Thoracic aorta (tissue), 2 donors: ENCODE measurements at places on chromosomes 11 and 22. TPM values are rescaled to one million over a fixed set of nuclear protein-coding genes. Genes with fewer than 3 reads are reported as not detected.

DNA sequence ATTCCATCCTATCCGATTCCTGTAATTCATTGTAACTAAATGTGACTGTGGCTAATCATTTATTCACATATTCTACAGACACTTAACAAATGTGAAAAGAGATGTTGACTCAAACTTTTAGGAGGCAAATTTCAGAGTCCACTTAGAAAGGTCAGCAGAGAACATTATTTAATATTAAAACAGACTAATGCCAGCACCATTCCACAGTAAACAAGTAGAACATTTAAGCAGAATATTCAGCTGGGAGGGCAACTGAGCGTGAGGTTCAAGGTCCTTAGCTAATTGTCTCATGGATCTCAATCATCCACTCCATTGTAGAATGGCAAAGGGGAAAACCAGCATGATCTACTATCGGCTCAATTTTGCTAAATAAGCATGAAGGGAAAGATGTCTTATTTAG, 5.1 kb upstream of the SLC5A12 start:
- no peak for DNase-seq

- DNase-seq: no peak
Measured at GRCh38 chr22:43476341-43476740, 64.5 kb downstream of the MPPED1 start.

- DNase-seq: peak; percentile 1
Measured at GRCh38 chr11:1197886-1198560, 24.8 kb upstream of the MUC5B start.

DNA sequence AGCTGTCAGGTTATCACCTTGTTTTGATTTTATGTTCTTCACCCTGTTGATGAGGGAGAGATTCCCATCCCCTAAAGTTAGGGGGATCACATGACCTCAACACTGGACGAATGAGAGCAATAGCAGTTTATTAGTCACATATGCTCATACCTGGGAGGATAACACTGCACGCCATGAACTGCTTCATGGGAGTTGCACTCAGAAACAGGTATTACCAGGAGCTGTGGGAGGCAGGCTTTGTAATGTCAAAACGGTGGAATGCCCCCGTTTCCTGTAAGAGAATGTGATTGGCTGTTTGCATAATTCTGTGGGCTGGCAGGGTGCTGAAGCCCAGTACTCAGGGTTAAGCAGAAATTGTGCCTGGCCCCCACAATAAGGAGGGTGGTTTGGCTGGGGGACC, 3.2 kb upstream of the THY1 start:
- no peak for DNase-seq

DNA sequence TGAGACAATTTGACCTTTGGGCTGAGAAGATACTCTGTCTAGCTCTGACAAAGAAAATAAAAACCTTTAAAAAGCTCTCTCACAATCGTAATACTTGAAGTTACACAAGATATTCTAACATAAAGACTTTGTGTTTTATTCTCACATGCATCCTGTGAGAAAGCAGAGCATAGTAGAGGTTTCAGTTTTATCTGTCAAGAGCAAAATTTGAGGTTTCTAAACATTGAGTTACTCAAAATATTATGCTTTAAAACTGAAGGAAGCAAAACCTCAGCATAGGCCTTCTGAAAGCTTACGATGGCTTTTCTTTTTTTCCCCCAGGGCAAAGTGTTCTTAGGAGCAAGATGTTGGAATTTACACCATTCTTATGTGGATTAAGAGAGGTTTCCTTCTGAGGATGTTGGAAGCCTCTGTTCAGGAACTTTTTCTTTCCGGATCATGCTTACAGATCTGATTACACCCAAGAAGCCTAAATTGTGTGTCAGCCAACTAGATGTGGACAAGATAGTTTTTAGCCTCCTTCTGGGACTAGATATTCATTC, 15.0 kb upstream of the OR51M1 start:
- no peak for DNase-seq

GRCh38 chr11:12680246-12680939, 6.2 kb downstream of the TEAD1 start:
- peak; percentile 18 for DNase-seq

- DNase-seq: no peak
Measured at GRCh38 chr11:127109796-127110480, 109.4 kb upstream of the KIRREL3 start.

DNA sequence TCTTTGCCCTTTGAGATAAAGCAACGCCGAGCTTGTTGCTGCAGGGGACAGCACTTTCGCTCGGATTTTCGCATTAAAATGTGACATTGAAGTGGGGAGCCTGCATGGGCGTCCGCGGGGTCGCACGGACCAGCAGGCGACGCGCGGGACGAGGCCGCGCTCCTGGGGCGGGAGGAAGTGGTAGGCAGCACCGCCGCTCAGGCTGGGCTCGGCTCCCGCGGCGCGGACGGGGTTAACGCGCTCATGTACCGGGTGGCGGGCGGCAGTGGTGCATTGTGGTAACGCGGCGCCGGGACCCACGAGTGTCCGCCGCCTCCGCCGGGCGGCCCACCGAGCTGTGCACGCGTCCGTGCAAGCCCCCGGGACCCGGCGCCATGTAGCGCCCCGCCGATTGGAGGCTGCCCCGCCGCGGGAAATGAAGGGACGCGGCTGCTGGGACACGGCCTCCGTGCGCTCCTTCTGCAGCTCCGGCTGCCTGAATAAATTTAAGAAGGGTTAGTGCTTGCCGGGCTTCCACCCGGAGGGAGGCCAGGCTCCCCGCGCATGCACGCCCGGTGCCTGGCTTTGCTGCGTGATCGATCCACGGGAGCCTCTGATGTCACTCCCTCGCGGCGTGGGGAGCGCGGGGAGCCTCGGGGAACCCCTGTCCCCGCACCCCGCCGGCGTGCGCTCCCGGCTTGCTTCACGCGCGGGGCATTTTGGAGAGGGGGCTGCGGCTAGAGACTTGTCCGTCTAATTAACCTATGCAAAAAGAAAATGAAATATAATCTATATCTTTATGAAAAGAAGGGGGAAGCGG, 127.7 kb downstream of the OSBP2 start:
- DNase-seq: no peak

DNA sequence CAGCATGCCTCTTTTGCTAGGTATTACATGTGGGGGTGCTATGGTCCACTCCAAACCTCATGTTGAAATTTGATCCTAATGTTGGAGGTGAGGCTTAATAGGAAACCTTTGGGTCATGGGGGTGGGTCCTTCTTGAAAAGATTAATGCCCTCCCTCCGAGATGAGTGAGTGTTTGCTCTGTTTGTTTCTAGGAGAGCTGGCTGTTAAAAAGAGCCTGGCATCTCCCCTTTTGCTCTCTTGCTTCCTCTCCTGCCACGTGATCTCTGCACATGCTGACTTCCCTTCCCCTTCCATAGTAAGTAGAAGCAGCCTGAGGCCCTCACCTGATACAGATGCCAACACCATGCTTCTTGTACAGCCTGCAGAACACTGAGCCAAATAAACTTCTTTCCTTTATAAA, 104.5 kb downstream of the FAT3 start:
- no peak for DNase-seq

Gene SCN2B
- 0.07 TPM for total RNA-seq

Gene SLC7A4
- total RNA-seq: not detected

Gene KREMEN1
- total RNA-seq: 13.9 TPM

Gene MS4A3
- not detected for total RNA-seq

Gene UBQLN3
- 0.63 TPM for total RNA-seq

Gene TCN1
- not detected for total RNA-seq
